Activated CD8-positive, alpha-beta memory T cell treated with anti-CD3 and anti-CD28 coated beads, Interleukin-2, amount 10 ng/mL, durations not matched to agents 7 days and 5 days (primary cell): ENCODE measurements at places on chromosomes 5 and 9. TPM values are rescaled to one million over a fixed set of nuclear protein-coding genes. Genes with fewer than 3 reads are reported as not detected.

DNA sequence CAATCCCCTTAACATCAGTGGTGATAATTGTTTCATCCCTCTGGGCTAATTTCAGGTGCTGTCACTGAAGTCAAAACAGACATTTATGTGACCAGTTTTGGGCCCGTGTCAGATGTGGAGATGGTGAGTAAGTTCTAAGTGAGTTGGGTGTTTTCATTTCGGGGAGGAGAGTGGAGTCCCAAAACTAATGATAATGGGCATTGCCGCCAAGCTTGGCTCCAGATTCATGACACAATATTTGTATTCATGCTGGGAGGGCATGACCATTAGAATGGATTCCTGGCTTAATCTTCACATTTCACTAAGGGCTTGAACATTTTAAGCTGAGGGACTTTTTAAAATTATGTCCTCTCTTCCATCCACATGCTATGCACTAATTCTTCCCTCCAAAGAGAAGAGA lies 1.4 kb downstream of the GABRA6 start:
- H3K27ac ChIP-seq: no peak overlapping the region
- H3K4me1 ChIP-seq: no peaks in the 10 kb centered on the region
- DNase-seq: no peak
- no peak overlapping the region for H3K4me3 ChIP-seq

DNA sequence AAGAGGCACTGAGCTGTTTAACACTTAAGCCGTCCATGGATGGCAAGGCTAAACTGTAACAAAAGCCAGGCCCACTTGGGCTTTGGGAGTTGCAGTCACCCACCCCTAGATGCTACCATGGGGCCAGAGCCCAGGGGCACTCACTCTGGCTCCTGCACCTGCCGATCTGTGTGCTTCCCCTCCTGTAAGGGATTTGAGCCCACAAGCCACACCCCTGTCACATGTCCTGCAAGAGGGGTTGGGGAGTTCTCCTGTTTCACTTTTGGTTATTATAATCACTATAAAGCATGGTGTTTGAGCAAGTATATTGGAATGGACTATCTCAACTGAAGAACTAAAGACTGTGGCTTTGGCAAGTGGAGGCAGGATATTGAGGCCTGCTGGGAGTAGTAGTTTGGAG lies 14.0 kb upstream of the GPR151 start:
- peaks cover 9% of the 10 kb centered on the region for H3K27me3 ChIP-seq
- H3K36me3 ChIP-seq: no peaks in the 10 kb centered on the region
- peak; percentile 49 for DNase-seq
- peaks cover 14% of the 10 kb centered on the region for H3K4me1 ChIP-seq
- H3K4me3 ChIP-seq: no peak overlapping the region

DNA sequence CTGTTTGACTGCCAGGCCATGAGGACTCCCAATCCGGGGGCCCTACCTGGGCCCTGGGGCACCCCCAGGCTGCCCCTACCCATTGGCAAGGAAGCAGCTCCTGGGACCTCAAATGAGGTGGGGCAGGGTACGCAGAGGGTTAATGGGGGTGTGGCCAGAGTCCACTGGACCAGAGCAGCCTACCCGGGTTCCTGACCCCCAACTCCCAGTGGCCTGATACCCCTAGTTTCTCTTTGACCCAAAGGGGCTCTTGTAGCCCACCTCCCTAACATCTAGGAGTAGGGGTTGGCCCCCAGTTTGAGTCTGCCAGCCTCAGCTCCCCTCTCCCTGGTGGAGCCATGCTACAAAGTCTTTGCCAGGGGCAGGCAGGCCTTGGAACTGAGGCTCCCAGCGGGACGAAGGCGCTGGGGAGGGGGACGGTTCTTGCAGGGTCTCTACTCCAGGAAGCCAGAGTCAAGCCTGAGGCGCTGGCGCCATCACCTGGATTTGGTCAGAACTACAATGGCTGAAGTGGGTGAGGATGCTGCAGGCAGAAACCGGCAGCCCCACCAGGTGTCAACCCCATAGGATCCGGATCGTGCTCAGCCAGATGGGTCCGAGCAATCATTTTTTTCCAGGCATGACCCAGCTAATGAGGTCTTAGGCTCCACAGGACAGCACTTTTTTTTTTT lies 8.4 kb upstream of the CERCAM start:
- no peak overlapping the region for H3K27ac ChIP-seq
- peaks cover 3% of the 10 kb centered on the region for H3K4me1 ChIP-seq
- peak; percentile 68 for DNase-seq
- peaks cover 57% of the 10 kb centered on the region for H3K27me3 ChIP-seq
- no peak overlapping the region for H3K4me3 ChIP-seq

- H3K4me3 ChIP-seq: no peak overlapping the region
- DNase-seq: no peak
- no peaks in the 10 kb centered on the region for H3K36me3 ChIP-seq
- H3K27me3 ChIP-seq: peaks cover 3% of the 10 kb centered on the region
- no peak overlapping the region for H3K27ac ChIP-seq
Observed at GRCh38 chr5:153659039-153659736, 168.7 kb downstream of the GRIA1 start.

SNCAIP gene
- not detected for total RNA-seq

- no peak for DNase-seq
- peaks cover 59% of the 10 kb centered on the region for H3K4me1 ChIP-seq
- peaks cover 52% of the 10 kb centered on the region for H3K36me3 ChIP-seq
- H3K27me3 ChIP-seq: no peaks in the 10 kb centered on the region
Observed at GRCh38 chr5:131303537-131303936, 39.7 kb downstream of the CDC42SE2 start.
